Stimulated activated CD8-positive, alpha-beta memory T cell treated with anti-CD3 and anti-CD28 coated beads, Interleukin-4, amount 100 ng/mL, for 1 hour (primary cell): ENCODE measurements at places on chromosomes 2 and 18.

GRCh38 chr2:164877169-164877568, 35.5 kb upstream of the COBLL1 start:
- no peak for DNase-seq

GRCh38 chr18:39942702-39943101, 2012.3 kb upstream of the PIK3C3 start:
- DNase-seq = no peak

GRCh38 chr2:70828914-70829824, 6.4 kb downstream of the CD207 start:
- no peak for DNase-seq

- no peak for DNase-seq
These were observed 81.3 kb downstream of the HS1BP3 start for GRCh38 chr2:20569464-20570223.

DNA sequence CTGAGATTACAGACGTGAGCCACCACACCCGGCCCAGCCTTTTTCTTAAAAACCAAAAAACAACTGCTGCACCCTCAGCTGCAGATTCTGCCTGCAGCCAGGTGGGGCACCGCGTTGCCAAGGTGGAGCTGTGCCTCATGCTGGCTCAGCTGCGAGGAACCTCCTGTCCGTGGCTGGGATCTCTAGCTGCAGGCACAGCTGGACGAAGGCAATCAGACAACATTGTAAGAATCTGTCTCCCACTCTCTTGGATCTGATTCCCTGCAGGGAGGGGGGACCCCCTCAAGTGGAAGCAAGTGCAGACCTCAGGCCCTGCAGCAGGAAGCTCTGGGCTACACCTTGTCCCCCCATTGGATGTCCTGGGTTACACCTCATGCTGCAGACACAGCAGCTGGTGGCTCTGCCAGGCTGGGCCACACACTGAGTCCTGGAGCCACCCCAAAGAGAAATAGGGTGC, 24.1 kb downstream of the CIDEA start:
- no peak for DNase-seq

GRCh38 chr2:12636837-12637581, 79.7 kb upstream of the TRIB2 start:
- DNase-seq = no peak

- no peak for DNase-seq
These were observed 128.7 kb downstream of the CTIF start for GRCh38 chr18:48667276-48668254.

DNA sequence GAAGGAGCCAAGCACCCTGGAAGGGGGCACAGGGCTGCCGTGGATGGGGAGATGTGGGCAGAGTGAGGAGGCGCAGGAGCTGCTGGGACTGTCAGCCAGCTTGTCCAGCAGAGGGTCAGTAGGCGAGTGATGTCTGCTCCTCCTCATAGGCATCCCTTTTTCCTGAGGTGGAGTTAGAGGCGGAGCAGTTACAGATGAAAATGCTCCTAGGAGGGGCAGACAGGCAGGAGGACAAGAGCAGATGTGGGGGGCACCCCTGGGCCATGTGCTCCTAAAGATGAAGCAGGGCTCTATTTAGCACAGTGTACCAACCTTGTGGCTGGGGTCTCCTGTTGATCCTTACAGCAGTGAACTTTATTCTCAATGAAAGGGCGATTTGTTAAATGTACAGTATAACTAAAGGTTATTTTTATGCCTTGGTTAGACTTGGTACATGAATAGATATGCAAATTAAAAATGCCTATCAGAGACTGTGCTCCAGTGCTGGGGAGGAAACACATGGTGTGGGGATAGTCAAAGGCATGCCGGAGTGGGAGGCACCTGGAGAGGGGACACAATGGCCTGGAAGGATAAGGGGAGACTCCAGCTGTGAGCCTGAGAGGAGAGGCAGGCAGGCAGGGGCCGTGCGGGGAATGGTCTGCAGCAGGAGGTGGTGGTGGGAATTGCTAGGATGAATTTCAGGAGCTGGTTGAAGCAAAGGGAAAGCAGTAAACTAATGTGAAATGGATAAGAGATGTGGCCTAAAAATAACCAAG, 175.3 kb downstream of the CLIP4 start:
- DNase-seq = no peak
